ENCODE measurements at places on chromosomes 7 and 10. TPM values are rescaled to one million over a fixed set of nuclear protein-coding genes. Genes with fewer than 3 reads are reported as not detected.

DNA sequence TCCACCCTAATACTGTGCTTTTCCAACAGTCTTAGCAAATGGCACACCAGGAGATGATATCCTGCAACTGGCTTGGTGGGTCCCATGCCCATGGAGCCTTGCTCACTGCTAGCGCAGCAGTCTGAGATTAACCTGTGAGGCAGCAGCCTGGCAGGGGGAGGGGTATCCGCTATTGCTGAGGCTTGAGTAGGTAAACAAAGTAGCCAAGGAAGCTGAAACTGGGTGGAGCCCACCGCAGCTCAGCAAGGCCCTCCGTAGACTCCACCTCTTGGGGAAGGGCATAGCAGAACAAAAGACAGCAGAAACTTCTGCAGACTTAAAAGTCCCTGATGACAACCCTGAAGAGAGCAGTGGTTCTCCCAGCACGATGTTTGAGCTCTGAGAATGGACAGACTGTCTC is 399.0 kb downstream of the CCSER2 start:
- no peak for DNase-seq

DNA sequence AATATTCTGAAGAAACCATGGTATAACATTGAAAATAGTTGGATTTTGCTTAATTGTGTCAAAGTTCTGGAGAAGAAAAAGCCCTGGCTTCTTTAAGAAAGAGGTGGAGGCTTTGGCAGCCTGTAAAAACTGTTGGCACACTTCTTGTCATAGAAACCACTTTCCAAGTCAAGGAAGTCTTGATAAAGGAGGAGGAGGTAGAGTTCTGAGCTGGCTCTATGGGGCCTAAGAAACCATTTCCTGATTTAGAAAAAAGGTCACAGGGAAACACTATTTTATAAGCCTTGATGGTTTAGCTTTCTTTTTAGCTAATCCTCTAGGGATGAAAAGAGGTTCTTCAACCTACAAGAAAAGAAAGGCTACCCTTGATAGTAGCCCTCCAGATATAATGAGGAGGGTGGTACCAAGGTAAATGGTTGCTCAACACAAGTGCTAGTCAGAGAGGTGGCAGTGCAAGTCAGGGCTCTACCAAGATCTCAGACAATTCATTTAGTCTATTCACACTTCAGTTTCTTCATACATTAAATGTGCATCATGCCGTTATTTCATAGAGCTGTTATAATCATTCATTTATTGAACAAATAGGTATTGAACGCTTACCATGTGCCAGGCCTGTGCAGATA is 346.9 kb downstream of the RNLS start:
- DNase-seq = no peak

The FXYD4 gene
- not detected for total RNA-seq

The MKX gene
- total RNA-seq = 10.1 TPM

DNA sequence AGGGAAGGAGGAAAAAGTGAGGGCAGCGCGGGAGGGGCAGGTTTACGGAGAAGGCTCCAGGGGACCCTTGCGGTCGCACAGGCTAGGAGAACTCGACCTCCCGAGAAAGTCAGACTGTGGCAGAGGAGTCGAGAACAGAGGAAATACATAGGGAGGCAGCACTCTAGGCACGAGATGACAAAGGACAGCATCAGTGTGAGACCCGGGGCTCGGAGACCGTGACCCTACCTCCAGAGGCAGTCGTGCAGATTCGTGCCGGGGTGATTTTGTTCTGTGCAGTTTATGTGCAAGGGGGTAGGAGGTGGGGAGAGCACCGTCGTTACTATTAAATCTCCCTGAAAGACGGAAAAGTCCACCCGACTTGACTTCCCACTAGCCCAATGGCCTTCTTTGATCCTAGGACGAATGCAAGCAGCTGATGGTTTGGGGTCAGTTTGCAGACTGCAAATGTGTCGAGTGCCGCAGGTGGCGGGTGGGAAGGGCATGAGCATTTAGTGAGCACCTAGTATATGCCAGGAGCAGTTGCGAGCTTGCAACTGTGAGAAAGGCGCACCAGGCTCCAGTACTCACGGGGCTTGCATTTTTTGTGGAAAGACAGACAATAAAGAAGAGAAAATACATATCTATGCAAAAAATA is 674 bp upstream of the OSBPL3 start:
- DNase-seq = peak; percentile 40

The CUEDC2 gene
- 22.9 TPM for total RNA-seq

DNA sequence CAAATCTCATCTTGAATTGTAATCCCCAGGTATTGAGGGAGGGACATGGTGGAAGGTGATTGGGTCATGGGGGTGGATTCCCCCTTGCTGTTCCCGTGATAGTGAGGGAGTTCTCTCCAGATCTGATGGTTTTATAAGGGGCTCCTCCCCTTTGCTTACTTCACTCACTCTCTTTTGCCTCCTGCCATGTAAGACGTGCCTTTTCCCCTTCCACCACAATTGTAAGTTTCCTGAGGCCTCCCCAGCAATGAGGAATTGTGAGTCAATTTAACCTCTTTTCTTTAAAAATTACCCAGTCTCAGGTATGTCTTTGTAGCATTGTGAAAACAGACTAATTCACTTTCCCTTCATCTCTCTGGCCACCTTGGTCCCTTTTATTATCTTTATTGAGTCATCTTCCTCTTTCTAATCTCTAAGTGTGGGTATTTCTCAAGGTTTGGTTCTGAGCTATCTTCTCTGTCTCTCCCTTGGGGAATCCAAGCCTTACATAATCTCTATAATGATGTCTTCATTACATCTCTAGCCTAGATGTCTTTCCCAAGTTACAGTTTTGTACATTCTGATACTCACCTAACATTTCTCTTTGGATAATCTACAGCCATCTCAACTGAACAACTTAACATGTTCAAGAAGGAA is 99.1 kb upstream of the JCAD start:
- DNase-seq = no peak

The CCDC3 gene
- 56.8 TPM for total RNA-seq

DNA sequence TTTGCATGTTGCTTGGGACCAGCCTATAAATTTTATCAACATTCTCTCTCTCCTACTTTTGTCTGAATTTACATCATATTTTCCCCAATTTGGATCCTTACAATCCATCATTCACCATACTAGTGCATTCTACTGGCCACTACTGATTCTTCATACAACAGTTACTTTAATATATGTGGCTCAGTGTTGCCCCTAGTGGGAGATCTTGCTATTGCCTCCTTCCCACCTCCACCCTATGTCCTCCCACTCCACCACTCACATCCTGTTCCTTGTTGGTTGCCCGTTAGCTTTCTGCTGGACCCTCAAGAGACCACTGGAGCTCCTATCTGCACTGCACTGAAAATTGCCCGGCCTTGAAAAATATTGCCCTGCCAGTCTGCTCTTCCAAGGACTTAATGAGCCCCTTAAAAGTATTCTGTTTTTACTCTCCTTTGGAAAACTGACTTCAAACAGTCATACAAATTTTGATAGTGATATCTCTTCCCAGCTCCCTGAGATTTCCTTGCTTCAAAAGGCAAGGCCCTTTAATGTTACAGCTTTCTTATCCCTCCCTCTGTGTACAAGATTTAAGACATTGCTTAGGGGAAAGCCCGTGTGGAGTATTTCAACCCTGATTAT is 243.2 kb upstream of the TMEM229A start:
- peak; percentile 73 for DNase-seq

GRCh38 chr10:132097609-132098377 is 32.0 kb downstream of the JAKMIP3 start:
- DNase-seq = no peak

DNA sequence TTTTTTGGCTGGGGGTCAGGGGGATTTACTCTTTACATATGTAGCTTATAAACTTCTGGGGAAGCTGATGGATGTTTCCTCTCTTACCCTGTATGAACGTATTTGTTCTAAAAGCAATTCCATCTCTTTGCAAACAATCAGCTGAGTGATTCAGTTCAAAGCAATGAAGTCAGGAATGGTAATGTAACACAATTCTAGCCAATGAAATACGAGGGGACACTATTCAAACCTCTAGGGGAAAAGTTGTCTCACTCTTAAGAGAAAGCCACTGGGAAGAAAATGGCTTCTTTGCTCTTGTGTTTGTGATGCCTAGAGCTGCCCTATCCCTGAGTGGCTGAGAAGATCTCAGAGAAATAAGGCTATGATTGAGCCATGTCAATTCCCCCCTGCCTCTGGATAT is 134.8 kb upstream of the SEMA3C start:
- DNase-seq = no peak

- no peak for DNase-seq
These were observed 71.8 kb upstream of the LOXL4 start for GRCh38 chr10:98339799-98340198.

The STOX1 gene
- total RNA-seq = 0.24 TPM

DNA sequence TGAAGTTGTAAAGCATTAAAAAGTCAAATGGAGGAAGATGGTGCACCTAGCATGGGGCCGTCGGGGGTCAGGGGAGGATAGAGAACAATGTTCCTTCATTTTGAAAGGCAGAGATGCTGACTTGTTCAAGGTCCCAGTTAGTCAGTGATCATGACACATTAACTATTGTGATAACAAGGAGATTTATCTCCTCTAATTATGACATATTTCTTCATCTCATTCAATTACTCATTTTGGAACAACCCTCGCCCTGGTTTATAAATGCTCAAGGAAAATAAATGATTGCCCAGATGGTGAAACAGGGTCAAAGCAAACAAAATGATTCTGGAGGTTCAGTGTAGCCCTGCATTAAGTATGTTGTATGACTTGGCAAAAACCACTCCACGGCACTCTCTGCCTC is 106.2 kb downstream of the ITIH5 start:
- no peak for DNase-seq

DNA sequence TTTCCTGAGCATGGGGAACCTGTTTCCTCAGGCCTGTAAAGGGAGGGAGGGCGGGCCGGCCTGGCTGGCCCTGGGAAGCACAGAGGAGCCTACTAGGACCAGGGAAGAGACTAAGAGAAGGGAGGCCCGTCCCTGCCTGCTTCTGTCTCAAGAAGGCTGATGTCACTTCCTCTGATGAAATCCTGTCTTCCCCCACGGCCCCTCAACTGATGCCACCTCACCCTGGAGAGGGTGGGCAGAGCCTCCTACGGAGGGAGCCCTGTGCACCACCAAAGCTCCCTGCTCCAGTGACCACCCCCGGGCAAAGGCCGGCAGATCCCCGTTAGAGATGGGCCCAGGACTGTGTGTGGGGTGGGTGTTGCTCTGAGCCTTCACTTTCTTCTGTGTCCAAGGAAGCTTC is 1.0 kb upstream of the PILRA start:
- peak; percentile 69 for DNase-seq

The GJD4 gene
- total RNA-seq = 0.48 TPM

- DNase-seq = no peak
These were observed 1.2 kb downstream of the SLC18A3 start for GRCh38 chr10:49611166-49611815.

GRCh38 chr10:3525832-3526449 is 259.1 kb downstream of the KLF6 start:
- peak; percentile 86 for DNase-seq

GRCh38 chr7:120775755-120776154 is 82.2 kb downstream of the TSPAN12 start:
- no peak for DNase-seq

- DNase-seq = no peak
These were observed 93.1 kb downstream of the OAT start for GRCh38 chr10:124325633-124325914.

DNA sequence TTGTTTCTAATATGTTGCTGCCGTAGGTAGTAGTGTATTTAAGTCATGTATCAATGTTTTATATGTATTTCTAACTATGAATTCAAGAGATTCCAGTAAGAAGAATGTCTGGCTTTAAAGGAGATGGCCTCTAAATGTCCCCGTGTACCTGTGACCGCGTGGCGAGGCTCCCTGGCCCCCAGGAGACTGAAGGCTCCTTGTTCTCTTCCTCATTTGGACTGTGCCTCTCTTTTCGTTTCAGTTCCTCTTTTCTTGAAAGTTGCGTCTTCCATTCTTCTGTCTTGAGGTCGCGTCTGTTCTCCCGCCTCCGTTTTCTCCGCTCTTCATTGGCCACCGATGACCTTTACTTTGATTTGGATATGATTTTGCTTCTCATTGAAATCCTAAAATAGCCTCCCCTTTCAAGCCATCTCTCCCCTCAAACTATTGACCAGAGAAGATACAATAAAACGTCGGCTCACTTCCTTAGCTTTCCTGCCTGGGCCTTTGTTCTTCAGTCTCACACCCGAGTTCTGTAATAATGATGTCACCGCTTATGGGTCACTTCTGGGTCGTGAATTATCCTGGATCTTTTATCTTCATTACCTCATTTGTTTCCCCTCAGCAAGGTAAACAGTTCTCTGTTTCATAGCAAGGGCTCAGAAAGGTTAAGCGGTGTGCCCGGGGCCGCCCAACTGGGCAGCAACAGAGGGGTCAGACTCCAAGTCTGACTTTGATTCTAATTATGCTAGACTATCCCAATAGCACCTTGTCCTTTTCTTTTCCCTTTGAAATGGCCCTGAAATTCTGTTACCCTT is 28.7 kb downstream of the WIPI2 start:
- peak; percentile 22 for DNase-seq

The TMEM26 gene
- total RNA-seq = 1.9 TPM

- DNase-seq = no peak
These were observed 42.0 kb downstream of the GPRIN2 start for GRCh38 chr10:46514431-46514861.

DNA sequence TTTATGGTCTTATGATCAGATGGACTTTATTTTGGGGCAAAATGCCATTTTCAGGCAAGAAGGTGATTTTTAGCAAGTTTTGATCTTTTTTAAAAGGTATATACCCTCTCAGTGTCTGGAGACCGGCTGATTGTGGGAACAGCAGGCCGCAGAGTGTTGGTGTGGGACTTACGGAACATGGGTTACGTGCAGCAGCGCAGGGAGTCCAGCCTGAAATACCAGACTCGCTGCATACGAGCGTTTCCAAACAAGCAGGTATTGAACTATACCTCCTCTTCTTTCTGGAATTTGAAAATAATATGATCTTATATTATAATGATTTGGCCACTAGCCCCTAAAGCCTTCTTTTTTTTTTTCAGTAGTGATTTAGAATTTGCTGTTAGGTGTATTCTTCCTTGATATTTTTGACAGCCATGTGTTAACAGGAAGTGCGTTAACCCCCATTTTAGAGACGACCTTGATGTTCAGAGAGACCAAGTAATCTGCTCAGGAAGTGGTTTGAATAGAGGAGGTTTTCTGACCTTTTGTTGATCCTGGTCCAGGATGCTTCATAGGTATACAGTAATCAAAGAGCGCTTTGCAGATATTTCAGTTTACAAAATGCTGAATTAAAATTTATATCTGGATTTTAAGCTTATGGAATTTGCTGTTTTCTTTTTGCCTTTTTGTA is 6.2 kb downstream of the BUB3 start:
- DNase-seq = no peak

The LAMB4 gene
- total RNA-seq = 0.96 TPM

The FHIP2A gene
- 25.3 TPM for total RNA-seq

The STEAP1B gene
- total RNA-seq = 12.3 TPM

The EMX2 gene
- total RNA-seq = 25.3 TPM

GRCh38 chr10:103852189-103852711 is 3.1 kb downstream of the SH3PXD2A start:
- peak; percentile 67 for DNase-seq

GRCh38 chr7:4919969-4920766 is 36.7 kb upstream of the RADIL start:
- DNase-seq = no peak

All from umbilical cord (tissue), 2 donors.